ENCODE measurements at places on chromosomes 4 and X.

DNA sequence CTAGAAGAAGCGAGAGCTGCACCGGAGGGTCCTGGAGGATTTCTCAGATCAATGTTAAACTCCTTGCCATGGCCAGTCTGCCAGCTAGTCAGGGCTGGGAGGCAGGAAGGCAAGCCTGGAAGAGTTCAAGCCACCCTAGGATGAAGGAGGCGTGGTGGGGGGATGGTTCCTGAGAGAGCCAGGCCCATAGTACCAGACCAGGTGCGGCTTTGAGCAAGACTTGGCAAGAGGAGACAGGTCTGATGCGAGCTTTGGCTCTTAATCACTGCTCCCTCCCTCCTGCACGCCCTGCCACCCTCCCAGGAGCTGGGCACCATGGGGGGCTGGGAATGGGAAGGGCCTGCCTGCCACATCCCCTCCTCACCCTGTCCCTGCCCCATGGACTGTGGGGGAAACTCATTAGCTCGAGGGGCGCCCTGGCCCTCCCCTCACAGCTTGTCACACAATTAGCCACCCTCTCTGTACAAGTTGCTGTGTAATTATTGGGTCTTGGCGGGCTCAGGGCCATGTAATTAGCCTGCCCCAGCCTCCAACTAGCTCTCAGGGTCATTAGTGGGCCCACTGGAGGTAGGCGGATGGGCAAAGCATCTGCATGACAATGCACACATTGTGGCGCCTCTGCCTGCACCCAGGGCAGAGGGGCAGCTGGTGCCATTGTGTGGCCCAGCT lies 50.3 kb downstream of the EFNB1 start:
- DNase-seq: no peak

DNA sequence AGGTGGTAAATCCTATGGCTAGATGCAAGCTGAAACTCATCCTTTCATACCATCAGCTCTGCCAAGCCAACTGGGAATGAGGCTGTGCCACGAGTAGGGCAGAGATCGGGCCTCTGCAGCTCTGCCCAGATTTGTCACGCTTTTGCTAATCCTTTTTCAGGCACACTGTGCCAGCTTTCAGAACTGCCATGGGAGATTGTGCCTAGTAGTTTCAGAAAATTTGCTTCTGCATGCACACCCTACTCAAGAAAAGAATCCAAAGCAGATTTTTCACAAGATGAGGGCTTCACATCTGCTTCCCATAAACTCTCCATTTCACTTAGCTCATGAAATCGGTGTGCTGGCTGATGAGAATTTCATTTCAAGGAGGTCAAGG lies 3.3 kb upstream of the ADH7 start:
- DNase-seq: no peak

GRCh38 chr4:119315036-119315435 lies 6.9 kb downstream of the FABP2 start:
- no peak for DNase-seq

DNA sequence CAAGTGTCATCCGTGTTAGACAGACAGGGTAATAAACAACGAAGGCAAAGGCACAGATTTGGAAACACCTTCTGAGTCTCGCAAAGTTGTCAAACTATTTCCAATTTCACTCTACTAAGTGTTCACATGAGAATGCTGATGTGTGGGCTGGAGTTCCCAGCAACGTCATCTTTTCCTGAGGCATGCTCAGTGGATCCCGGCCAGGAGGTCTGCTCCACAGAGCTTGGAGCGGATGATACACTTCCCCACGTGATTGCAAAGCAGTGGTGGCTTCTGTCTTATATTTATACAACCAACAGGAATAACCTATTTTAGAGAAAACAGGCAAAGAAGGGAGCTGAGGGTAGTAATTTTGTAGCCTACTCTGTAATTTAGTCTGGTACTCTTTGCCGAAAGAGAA lies 40.1 kb upstream of the PDK3 start:
- DNase-seq: no peak

GRCh38 chrX:54865208-54865607 lies 55.4 kb upstream of the TRO start:
- no peak for DNase-seq

- DNase-seq: no peak
Observed at GRCh38 chr4:24235618-24236017, 345.8 kb upstream of the PPARGC1A start.

DNA sequence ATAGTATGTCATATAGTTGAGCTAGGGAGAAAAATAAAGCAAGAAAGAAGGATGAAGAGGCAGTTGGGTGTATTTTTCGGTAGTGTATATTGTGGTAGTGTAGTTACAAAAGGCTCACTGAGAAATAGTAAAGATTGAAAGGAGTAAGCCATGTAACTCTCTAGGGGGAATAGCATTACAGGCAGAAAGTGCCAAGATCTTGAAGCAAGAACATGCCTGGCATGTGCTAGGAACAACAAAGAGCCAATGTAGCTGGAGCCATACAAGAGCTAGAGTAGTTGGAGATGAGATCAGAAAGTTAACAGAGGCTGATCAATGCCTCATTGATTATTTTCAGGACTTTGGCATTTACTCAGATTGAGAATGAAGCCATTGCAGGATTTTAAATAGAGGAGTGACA lies 3.0 kb downstream of the ABCE1 start:
- DNase-seq: no peak

- no peak for DNase-seq
Observed at GRCh38 chr4:143184217-143184502, 557 bp upstream of the USP38 start.

DNA sequence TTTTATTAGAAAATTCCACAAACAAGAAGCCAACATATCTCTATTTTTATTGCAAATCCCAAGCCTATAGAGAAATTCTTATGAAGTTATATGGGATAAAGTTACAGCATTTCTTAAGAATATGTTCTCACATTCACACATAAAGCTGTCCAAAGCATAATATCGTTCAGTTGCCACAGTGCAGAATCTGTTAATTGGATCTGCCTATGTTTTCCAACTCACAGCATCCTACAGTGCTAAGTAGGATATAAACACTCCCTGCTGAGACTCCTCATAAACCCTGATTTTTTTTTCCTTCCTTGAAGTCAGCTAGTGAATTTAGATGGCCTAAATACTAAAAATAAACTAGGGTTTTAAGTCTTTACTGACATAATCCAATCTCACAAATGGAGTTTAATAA lies 307.9 kb downstream of the PDGFC start:
- DNase-seq: no peak

- no peak for DNase-seq
Observed at GRCh38 chr4:2823671-2824328, 19.8 kb upstream of the ADD1 start.

- DNase-seq: no peak
Observed at GRCh38 chr4:173878701-173879100, 348.7 kb upstream of the HAND2 start.

DNA sequence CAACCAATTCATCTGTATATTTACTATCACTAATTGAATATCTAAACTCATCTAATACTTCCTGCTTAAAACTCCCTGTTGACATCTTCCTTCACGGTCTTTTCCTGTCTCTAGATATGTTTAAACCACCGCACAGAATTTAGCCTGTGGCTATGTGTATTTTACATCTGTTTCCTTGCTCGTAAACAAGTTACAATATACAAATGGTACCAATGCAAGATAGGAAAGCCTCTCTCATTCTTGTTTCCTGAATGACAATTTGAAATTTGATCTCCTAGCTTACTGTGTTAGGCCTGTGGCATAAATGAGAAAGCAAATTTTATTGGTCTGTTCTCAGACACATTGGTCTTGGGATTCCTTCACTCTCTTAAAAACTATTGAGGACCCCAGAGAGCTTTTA lies 89.7 kb upstream of the PCDH7 start:
- no peak for DNase-seq

Data from effector CD4-positive, alpha-beta T cell (primary cell).